ENCODE measurements at places on chromosomes 5 and 9. TPM values are rescaled to one million over a fixed set of nuclear protein-coding genes. Genes with fewer than 3 reads are reported as not detected.

PAEP gene
- polyA plus RNA-seq: not detected

- H3K27me3 ChIP-seq: no peaks in the 10 kb centered on the region
- peaks cover 20% of the 10 kb centered on the region for H3K4me1 ChIP-seq
- DNase-seq: peak; percentile 89
Observed at GRCh38 chr5:138725153-138725817, 27.9 kb upstream of the CTNNA1 start.

IL4 gene
- not detected for polyA plus RNA-seq

- no peak overlapping the region for H3K4me3 ChIP-seq
- H3K4me1 ChIP-seq: no peaks in the 10 kb centered on the region
- no peak for DNase-seq
- no peaks in the 10 kb centered on the region for H3K27me3 ChIP-seq
- H3K27ac ChIP-seq: no peak overlapping the region
Observed at GRCh38 chr9:98329904-98330303, 74.5 kb upstream of the TBC1D2 start.

DNA sequence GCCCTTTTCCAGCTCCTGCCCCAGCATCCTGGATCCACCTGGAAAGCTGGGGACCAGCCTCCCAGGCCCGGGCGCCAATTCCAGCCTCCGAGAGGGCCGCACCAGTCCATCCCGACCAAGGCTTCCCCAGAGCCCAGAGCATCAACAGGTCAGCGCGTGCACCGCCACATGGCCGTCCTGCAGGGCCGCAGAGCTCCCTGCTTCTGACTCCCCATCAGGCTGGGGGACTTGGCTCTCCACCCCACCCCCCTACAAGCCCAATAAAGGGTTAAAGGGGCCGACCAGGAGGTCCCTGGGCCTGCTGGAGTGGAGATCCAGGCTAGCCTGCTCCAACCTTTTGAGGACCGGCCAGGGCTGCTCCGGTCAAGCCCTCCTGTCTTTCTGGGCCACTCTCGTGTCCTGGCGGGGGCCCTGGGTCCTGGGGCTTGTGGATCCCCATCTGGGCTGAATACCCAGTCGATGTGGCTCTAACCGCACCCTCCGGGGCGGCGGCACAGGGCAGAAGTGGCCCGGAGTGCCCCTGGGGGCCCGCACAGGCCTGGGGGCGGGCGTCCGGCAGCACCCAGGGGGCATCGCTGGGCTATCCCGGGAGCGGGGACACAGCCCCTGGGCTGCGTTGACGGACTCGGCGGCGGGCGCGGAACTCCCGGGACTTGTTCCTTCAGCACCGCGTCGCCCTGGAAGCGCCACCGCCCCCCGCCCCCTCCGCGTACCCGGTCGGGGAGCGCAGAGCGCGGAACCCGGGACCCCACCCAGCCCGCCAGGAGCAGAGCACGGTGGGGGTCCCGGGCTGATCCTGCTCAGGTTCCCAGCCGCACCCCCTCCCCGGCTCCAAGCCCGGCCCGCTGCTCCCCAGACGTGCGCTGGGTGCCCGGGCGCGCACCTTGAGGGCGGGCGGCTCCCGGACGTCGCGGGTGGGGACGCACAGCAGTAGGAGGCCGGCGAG is 590 bp downstream of the ENTPD2 start:
- peak overlapping the region; percentile 46 for H3K4me3 ChIP-seq
- no peaks in the 10 kb centered on the region for H3K36me3 ChIP-seq
- H3K27me3 ChIP-seq: peaks cover 41% of the 10 kb centered on the region
- H3K27ac ChIP-seq: peak overlapping the region; percentile 79

All from stomach (tissue), 19 donors.